Tongue (tissue), 3 donors: ENCODE measurements at places on chromosomes 1 and 21. TPM values are rescaled to one million over a fixed set of nuclear protein-coding genes. Genes with fewer than 3 reads are reported as not detected.

The MEX3A gene
- total RNA-seq: 4.0 TPM

DNA sequence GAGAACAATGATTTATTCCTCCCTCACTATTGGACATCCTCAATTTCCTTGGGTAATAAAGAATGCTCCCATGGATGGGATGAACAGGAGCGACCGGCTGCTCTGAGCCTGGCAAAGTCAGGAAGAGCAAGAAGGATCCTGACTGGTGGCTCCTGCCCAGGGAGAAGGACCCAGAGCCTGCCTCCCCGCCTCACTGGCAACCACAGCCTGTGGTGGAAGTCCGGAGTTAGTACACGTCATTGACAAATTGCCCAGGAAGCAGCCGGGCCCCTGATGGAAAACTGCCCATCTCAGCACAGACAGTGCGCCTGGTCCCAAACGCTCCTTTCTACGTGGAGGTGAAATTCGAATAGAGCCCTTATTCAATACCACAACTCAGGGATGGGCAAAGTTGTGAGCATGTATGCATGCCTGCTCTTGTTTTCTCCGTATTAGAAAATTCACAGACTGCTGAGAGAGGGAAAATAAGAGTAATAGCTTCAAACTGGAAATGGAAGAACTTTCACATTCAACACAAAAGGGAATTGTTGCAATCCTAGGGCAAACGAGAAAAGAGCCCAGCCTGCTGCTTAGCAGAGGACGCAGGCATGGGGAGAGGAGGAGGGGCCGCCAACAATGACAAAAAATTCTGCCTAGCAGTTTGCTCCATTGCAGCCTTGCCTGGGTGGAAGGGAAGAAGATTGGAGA, 397.1 kb upstream of the VAMP3 start:
- peak; percentile 31 for DNase-seq

The KRTAP19-2 gene
- total RNA-seq: not detected

GRCh38 chr1:158998037-158998780, 11.5 kb upstream of the IFI16 start:
- no peak for DNase-seq

- DNase-seq: no peak
Observed at GRCh38 chr1:231487910-231488309, 40.6 kb upstream of the TSNAX start.

The ARF1 gene
- 152 TPM for total RNA-seq

GRCh38 chr1:15992187-15992553, 11.9 kb upstream of the SRARP start:
- DNase-seq: no peak

DNA sequence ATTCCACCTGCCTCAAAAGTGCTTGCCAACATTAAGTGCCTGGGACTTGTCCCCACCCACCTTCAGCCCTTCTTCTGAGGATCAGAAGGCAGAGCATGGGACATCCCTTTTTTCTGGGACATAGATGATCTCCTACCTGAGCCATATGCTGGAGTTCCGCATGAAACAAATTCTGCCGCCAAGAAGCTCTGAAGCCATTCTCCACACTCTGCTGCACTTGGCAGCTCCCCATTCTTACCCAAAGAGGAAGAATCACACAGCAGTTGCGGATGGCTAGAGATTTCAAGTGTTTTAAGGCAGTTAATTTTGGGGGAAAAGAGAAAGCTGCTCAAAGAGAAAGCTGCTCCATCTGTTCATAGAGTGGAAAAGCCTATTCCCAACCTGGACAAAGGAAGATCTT, 197.3 kb upstream of the COA6 start:
- DNase-seq: no peak

DNA sequence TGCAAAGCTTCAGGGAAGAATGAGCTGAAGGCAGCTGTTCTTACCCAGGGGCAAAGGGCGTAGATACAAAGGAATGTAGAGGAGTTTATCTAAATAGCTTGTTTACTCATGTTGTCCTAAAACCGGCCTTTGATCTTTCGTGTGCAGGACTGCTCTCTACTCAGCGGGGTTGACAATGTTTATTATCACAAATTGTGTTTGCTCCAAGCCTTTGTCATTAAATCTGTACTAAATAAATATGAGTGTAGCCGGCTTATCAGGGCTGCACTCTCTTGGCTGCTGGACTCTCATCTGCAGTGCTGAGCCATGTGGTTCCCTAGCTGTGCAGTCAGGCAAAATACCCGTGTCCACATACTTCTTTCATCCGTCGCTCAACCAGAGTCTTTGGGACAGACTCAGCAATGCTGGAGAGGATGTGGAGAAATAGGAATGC, 199.0 kb downstream of the LBR start:
- DNase-seq: no peak

- DNase-seq: peak; percentile 81
Observed at GRCh38 chr21:43810505-43811261, 21.3 kb downstream of the RRP1 start.

DNA sequence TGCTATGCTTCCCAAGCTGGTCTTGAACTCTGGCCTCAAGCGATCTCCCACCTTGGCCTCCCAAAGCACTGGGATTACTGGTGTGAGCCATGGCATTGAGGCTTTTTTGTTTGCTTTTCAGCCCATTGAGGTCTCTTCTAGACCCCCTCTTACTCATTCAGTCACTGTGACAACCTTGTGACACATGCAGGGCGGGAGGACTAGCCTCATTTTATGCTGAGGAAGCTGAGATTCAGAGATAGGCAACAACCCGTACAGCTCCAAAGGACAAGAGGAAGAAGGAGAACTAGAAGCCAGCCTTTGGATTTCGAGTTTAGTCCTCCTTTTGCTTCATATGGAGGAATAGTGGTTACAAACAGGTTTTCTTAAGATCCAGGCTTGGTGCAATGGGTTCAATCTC, 83.9 kb upstream of the WDR26 start:
- DNase-seq: no peak

The RHD gene
- 0.92 TPM for total RNA-seq

- no peak for DNase-seq
Observed at GRCh38 chr1:56897150-56898004, 42.8 kb downstream of the C8A start.

GRCh38 chr1:154607106-154607608, 829 bp downstream of the ADAR start:
- peak; percentile 25 for DNase-seq

GRCh38 chr1:11056504-11056903, 3.3 kb downstream of the SRM start:
- no peak for DNase-seq

GRCh38 chr1:234897754-234898454, 230.7 kb downstream of the TOMM20 start:
- no peak for DNase-seq

DNA sequence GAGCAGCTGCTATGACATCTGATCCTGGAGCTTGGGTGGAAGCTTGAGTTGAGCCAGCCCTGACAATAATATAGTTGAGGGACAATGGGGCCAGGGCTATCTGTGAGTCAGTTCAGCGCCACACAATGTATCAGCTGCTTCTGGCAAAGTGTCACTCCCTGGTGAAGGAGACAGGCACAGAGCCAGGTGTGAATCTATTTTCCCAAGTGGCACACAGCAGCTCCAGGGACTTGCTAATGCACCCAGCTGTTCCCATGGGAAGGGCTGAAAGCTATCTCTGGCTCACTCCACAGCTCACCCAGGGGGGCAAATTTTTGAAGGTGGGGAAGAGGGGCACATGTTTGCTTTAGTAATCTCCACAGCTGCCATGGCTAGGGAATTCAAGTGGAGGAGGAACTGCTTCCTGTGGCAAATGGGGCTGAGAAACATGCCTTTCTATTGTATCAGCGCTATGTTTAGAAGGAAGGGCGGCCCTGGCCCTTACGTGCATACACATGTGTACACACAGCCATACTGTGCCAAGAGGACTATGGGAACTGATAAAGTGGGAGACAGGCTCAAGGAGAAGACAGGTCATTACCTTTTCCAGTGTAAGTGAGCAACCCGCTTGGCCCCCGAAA, 2.2 kb downstream of the CYB5R1 start:
- DNase-seq: peak; percentile 87

The LYSMD1 gene
- total RNA-seq: 7.1 TPM

GRCh38 chr1:163565166-163565565, 243.4 kb downstream of the NUF2 start:
- no peak for DNase-seq

The FCGR3B gene
- 1.4 TPM for total RNA-seq

The IVL gene
- total RNA-seq: 7.7 TPM

DNA sequence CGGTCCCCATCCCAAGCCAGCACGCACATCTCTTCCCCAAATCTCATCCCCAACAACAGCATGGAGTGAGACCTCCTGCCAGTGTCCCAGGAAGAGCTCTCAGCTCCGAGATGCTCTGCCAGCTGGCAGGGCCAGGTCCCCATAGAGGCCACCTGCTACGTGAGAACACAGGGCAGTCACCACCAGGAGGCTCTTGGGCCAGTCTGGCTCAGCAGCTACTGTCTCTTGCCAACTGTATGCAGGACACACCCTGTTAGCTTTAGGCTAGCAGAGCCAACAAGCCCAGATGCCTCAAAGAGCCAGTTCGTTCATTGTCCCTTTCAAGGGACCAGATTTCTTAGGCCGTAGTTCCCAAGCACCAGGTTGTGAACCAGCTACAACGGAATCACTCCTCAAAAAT, 36.9 kb downstream of the FBXO2 start:
- no peak for DNase-seq

The CR1L gene
- total RNA-seq: not detected

- DNase-seq: no peak
Observed at GRCh38 chr21:35478161-35479064, 429.3 kb upstream of the RUNX1 start.

- peak; percentile 48 for DNase-seq
Observed at GRCh38 chr1:61241411-61241838, 159.1 kb downstream of the NFIA start.

DNA sequence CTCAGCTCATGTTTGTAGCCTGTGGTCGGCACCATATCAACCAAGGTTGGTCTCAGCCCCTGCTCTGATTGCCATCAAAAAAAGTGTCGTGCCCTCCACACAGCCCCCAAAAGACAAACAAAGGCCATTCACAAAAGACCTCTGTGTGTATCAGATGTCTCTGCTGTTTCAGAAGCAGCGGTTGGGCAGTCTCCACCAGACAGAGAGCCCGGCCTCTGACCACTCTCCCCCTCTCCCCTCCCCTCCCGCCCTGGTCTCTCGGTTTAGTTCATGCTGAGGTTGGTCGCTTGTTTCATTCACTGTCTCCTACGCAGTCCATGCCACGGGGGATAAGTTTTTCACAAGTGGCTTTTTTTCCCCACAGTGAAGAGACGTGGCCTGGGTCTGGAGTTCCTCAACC, 27.1 kb downstream of the ACTA1 start:
- peak; percentile 40 for DNase-seq

- no peak for DNase-seq
Observed at GRCh38 chr1:206521127-206521526, 13.8 kb downstream of the RASSF5 start.

DNA sequence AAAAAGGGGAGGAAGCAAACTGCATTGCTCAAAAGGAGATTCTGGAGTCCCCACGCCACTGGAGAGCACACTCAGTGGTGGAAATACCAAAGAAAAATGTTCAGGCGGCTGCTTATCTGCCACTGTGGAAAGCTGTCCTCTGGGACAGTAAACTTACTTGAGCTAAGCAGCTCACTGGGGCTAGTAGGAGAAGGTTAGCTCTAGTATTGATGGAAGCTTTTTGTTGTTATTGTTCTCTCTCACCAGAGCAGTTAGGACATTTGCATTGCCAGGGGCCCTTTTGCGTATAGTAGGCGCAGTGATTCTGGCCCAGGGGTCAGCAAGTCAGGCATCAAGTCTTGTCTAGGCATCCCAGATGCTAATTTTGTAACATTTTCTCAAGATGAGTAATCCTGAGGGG, 15.6 kb downstream of the BACE2 start:
- DNase-seq: no peak

- peak; percentile 13 for DNase-seq
Observed at GRCh38 chr1:53617382-53617781, 121.6 kb downstream of the GLIS1 start.

DNA sequence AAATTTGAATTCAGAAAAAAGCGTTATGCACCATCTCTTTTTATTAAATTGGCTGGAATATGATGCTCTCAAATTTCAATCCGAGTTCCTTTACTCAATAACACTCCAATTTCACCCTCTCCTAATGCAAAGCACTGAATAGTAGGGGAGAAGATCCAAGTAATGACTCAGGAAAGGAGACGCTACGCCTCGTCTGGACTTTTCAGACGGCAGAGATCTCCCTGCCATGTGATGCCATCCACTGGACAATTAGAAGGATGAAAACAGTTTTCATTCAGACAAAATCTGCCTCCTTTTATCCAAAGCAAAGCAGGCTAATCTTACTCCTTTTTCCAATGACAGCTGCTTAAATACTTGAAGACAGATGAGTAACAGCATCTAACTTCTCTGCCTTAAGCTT, 242.4 kb upstream of the GREM2 start:
- peak; percentile 2 for DNase-seq

- DNase-seq: no peak
Observed at GRCh38 chr1:59549066-59549837, 252.4 kb downstream of the FGGY start.

The PTAFR gene
- 1.3 TPM for total RNA-seq

DNA sequence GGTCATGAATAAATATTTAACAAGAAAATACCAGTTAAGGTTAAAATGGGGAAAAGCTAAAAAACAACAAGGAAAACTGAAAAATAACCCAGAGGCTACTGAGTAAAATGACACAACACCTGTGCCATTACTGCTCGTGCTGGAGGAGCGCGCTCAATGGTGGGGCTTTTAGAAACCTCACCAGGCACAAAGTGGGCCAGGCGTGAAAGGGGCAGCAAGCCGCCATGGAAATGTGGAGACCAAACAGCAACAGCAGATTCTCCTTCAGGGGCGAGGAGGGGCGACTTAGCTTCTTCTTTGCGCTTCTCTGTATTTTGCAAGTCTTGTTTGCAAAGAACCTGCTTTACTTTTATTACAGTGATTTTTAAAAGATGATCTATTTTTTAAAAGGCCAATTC, 18.9 kb upstream of the SPATC1L start:
- no peak for DNase-seq

The RNF223 gene
- total RNA-seq: 0.62 TPM

DNA sequence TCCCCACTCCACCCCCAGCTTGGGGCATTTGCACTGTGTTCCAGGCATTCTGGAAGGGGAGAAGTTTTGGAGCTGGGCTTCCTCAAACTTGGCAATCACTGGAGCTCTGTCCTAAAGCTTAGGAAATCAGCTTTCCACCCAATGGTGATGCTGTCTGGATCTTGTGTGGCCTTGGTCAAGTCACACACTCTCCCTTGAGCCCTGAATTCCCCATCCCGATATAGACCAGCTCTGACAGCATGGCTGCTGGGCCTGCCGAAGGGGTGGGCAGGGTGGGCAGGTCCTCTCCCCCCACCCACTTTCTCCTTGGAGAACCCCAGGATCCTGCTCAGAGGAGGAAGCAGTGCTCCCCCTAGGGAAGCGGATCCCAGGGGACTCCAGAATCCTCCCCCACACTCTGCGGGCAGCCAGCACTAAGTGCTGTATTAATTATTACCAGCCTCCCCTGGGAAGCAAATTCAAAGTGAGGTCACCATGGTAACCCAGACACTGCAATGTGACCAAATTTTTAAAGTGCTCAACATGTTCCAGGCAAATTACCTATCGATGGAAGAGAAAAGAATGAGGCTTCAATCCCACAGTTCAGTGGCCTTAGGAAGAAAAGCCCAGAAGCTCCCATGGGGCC, 21.3 kb upstream of the LDLRAP1 start:
- DNase-seq: no peak

The CACNA1S gene
- 74.9 TPM for total RNA-seq

GRCh38 chr1:231162970-231163829, 1.3 kb downstream of the TRIM67 start:
- no peak for DNase-seq

- no peak for DNase-seq
Observed at GRCh38 chr21:16187603-16188301, 458.0 kb downstream of the USP25 start.

GRCh38 chr1:162421258-162422164, 9.6 kb upstream of the SH2D1B start:
- no peak for DNase-seq

The LCE2C gene
- total RNA-seq: not detected

- peak; percentile 63 for DNase-seq
Observed at GRCh38 chr1:29237129-29237821, 953 bp downstream of the PTPRU start.
